Activated CD4-positive, alpha-beta T cell treated with anti-CD3 and anti-CD28 coated beads for 24 hours (primary cell): ENCODE measurements at places on chromosomes 7 and 10.

DNA sequence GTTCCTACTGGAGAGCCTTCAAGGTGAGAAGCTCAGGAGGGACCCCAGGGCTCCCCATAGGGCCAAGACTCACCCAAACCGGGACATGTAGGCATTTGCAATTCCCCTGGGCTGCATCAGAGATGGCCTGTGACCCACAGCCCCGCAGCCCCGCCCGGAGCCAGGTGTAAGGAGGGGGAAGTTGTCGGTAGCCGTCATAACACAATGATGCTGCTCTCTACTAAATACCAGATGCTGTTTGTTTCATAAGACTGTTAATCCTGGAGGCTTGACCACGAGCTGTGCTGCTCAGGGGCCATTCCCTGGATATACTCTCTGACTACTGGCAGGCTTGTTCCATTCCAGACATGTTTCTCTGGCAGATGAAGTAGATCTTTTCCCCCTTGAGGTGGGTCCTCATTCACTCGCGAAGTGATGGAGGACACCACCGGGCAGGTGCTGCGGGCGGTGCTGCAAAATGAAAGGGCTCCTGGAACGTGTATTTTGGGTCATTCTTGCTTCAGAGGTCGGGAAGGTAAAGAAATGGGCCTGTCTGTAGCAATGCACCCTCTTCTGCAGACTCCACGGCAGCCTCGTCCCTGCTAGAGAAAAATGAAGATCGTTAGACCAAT is 61.1 kb downstream of the MKI67 start:
- DNase-seq, result no peak

DNA sequence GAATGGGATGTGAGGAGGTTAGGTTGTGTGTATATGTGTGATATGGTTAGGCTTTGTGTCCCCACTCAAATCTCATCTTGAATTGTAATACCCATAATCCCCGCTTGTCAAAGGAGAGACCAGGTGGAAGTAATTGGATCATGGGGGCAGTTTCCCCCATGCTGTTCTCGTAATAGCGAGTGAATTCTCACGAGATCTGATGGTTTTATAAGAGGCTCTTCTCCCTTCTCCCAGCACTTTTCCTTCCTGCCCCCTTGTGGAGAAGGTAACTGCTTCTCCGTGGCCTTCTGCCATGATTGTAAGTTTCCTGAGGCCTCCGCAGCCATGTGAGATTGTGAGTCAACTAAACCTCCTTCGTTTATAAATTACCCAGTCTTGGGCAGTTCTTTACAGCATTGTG is 47.3 kb downstream of the NPVF start:
- no peak for DNase-seq

DNA sequence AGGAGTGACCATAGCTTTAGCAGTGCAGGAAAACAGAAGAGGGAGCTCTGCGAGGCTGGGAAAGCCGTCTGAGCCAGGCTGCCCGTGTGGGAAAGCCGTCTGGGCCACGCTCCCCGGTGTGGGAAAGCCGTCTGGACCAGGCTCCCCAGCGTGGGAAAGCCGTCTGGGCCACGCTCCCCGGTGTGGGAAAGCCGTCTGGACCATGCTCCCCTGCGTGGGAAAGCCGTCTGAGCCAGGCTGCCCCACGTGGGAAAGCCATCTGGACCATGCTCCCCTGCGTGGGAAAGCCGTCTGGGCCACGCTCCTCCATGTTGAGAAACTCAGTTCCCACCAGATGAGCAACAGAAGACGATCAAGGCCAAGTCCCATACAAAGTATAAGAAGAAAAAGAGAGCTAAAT is 101.8 kb downstream of the GALNT11 start:
- DNase-seq, result no peak

DNA sequence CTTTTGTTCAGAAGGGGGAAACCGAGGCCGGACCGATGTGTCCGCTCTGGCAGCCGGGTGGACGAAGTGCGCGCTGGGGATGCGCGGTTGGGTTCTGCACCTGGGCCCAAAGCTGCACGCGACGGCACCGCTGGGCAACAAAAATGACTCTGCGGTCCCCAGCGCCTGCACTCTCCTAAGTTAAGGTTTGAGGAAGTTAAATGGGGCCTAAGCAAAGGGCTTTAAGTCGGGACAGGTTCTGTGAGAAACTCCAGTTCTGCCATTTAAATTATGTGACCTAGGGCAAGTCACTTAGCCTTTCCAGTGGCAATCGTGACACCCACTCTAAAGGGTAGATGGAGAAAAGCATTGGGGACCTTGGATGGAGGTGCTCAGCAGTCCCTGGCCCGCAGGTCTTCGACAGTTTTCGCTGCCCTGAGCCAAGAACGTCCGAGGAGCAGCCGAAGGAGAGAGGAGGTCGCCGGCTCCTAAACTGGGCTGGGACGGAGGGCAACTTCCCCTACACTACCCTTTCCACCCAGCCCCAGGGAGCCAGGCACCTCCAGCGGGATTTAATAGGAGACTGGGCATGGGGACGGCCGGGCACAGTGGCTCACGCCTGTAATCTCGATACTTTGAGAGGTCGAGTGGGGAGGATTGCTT is 534 bp upstream of the ACBD5 start:
- DNase-seq, result no peak

DNA sequence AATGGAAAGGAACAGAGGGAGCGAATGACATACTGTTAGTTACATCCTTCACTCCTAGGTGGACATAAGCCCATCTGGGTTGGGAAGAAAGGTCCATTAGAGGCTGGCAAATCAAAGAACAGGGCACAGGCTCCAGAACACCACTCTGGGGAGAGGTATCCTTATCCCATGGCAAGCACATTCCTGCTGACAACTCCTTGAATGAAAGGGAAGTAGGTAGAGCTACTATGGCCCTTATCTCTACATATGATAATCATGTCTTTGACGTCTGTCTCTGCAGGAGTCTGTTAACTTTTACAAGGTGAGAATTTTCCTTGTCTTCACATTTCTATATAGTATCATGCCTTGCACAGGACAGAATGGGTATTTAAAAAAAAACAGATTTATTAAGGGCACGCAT is 10.4 kb downstream of the DENND11 start:
- no peak for DNase-seq

DNA sequence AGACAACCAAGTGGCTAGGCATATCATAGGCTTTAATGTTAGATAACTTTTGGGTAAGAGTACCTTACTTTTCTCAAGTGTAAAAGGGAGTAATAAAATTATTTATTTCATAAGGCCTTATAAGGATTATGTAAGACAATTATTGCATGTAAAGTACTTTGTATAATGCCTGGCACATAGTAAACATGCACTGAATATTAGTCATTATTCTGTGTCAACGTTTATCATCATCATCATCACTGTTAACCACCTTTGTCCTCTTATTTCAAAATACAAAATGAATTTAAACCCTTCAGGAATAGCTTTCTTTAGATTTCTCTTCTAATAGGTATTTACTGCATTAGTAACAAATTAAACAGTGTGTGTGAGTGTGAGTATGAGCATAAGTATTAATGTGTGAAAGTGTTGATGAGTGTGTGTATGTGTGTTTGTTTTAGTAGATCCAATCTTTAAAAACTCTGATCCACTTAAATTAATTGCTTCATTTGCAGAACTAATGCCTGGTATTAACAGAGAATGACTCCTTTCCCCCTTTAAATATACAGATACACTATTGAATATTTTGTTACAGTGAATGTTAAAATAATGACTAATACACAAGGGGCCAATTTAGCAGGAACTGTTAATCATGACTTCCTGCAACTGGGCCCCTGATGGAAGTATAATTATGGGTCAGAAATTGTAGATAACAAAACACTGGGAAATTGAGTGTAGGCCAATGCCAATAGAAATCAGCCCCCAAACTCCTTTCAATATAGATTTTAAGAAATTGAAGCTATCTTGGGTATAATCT is 213.3 kb upstream of the FZD8 start:
- DNase-seq, result no peak

DNA sequence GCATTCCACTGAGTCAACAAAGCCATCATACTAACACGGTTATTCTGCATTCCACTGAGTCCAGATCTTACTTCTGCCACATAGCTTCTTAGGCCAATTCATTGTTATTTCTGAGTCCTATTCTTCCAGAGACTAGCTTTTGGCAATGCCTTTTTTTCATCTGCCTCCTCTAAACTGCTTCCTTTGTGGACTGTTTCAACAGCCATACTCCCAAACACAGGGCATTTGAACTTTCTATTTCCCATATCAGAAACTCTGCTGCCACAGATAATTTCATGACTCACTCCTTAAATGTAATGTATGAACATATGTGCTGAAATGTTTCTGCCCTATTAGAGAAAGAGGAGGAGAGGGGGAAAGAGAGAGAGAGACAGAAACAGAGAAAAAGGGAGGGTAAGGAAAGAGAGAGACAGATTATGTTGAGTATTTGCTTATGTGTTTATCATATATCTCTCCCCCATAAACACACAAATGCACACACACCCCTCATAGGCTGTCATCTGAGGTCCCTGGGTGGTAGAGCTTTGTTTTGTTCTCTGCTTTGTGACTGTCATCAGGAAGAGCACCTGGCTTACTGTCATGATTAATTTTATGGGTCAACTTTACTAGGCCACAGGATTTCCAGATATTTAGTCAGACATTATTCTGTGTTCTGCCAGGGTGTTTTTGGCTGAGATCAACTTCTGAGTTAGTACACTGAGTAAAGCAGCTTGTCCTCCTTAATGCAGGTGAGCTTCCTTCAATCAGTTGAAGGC is 308.0 kb upstream of the KCND2 start:
- DNase-seq, result no peak

DNA sequence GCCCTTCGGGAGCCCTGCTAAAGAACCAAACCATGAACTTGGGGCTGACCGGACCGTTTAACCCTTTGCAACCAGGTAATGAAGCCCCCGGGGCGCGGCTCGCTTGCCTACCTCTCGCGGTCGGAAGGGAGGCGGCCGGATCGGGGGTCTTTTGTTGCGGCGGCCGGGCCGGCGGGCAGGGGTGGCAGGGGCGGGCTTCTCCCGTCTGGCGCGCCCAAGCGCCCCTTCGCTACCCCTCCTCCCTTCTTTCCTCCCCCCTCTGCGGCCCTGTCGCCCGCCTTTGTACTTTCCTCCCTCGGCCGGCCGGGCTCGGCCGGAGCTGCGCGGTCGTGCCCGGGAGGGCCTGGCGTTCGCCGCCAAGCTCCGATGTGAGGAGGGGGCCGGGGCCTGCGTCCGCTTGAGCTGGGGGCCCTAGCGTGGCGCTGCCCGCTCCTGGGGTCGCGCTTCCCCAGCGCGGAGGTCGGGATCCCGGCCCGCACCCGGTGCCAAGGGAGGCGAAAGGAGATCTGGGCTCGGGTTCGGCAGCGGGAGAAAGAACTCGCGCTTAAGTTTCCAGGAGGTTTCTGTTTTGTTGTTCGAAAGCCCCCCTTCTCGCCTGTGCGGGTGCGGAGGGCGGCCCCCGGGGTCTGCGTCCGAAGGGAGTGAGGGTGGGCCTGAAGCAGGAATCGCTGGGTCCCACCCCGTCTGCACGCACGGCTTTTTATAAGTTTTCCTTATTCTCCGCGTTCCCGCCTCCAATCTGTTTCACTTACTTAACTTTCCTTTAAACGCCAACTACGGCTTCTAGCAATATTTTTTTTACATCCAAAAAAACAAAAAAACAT is 436.8 kb upstream of the GALNT17 start:
- DNase-seq, result no peak

DNA sequence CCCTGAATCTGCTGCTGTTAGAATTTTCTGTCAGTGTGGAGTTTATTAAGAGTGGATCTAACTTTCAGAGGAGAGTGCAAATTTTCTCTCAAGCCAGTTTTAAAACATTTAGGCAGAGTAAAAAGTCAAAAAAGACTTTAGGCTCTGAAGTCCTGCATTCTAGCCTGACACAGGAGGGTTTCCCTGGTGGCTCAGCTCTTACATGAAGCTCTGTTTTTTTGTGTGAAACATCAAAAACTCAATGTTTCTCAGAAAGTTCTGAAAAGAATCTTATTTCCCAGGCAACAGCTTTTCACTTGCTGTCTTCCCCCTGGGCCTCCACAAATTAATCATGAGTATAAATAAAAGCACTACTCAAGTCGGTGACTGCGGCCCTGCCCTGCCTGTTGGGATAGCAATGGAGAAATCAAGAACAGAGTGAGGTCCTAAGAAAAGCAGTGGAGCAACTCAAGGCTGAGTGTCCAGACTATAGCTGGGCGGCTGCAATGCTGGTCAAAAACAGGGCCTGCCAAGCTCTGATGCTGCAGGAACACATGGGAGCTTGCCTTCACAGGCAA is 22.3 kb upstream of the WDR11 start:
- no peak for DNase-seq

- DNase-seq, result no peak
Observed at GRCh38 chr7:108972004-108972403, 402.3 kb downstream of the DNAJB9 start.

DNA sequence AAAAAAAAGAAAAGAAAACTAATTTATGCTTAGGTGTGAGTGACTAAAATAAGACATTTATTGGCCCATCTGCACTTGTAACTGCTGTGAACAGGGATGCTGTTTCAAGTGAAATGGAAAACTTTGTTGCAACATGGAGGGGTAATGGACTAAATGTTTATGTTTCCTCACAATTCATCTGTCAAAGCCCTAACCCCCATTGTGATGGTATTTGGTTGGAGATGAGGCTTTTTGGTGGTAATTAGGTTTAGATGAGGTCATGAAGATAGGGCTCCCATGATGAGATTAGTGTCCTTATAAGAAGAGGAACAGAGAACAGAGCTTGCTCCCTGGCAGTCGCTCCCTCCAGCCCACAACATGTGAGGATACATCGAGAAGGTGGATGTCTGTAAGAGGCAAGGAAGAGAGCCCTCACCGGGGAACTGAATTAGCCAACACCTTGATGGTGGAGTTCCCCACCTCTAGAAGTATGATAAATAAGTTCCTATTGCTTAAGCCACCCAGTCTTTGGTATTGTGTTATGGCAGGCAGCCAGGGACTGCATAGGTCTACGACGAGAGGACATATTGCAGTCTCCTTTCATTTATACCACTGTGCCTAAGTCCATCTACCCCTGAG is 28.6 kb upstream of the VCL start:
- no peak for DNase-seq

DNA sequence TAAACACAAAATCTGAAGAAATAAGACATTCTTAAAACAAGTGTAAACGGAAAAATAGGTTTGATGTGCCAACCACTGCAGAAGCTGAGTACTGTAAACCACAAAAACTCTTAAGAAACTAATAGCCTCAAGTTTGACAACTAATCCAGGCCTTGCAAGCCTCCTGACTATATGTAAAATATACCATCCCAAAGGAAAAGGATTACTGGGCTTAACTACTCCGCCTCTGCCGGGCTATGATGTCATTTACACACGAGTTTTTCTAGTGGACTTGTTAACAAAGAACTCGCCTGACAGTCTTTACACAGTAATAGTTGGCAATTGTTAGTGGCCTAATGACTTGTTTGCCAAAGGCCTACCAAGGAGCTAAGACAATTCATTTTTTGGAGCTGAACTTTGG is 2.1 kb downstream of the KIF5B start:
- no peak for DNase-seq
